Muscle of leg (tissue), 16 donors: ENCODE measurements at places on chromosomes 1 and 21.
A peak's percentile ranks its signal among the peaks of the same experiment; 100 is the strongest.

GRCh38 chr21:44519346-44520325 is 20.4 kb downstream of the KRTAP10-1 start:
- DNase-seq, result no peak

DNA sequence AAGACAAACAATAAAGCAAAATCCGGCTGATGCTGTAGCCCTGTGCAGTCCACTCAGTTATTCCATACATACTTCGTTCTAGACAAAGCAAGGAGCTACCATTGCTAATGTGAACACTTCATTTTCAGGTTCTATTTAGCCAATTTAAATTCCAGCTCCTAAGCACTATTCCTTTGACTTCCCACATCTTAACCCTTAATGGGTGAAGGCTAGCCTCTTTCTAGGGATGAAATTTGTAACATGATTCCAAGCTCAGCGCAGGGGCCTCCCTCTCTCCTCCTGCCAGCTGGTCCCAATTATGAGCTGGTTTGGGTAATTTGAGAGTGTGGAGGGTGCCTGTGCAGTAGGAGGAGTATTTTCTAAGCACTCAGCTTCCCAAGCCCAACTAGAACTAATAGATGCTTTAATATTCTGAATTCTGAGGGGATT is 53.9 kb upstream of the PTGFRN start:
- DNase-seq, result peak; percentile 91

GRCh38 chr1:115076384-115076915 is 12.9 kb downstream of the TSPAN2 start:
- no peak for DNase-seq

DNA sequence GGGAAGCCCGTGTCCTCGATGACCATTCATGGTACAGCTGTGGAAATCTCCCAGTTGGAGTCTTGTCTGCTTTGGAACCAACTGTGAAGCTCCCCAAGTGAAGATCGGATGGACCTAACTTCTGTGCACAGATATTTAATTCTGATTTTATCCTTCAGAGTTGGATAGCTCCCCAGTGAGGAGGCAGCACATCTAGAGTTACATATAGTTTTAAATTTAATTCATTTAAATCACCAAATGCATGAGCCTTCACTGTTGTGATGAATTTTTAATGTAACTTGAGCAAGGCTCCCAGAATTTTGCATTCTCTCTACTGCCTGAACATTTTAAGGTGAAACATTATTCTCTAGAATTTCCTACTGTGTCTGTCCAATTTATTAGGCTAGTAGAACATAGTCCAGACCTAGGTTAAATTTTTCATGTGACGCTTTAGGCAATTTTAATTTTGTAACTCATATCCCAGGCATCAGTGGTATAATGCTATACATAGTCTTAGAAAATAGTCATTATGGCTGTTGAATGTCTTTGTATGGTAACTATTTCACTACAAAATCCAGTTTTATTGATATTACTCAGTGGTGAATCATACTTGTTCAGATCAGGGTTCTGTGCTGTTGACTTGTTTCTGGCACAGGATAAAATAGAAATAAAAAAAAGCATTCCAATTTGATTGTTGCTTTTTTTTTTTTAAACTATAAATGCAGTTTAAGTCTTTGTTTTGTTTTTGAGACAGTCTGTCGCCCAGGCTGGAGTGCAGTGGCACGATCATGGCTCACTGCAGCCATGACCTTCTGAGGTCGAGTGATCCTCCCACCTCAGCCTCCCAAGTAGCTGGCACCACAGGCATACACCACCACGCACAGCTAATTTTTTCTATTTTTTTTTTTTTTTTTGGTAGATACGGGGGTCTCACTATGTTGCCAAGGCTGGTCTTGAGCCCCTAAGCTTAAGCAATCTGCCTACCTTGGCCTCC is 66.9 kb downstream of the PRDM2 start:
- DNase-seq, result no peak

- peak; percentile 99 for DNase-seq
Measured at GRCh38 chr1:234533975-234534876, 55.2 kb upstream of the TARBP1 start.

- no peak for DNase-seq
Measured at GRCh38 chr1:39751595-39751994, 12.9 kb downstream of the PPIE start.

DNA sequence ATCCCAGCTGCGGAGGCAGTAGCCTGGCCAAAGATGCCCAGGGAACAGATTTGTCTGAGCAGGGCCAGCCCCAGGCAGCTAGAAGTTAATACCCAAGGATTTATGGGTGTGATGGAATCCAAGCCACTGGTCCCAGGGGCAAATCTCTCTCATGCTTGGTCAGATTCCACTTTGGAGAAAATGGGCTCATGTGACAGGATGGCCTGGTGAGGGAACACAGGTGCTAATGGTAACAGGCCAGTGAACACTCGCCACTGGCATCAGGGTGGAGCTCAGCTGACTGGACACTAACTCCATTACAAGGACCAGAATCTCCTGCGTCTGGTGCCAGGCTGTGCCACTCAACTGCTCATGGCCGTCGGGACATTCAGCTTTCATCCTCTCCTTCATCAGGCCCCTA is 12.0 kb downstream of the MDM4 start:
- no peak for DNase-seq

DNA sequence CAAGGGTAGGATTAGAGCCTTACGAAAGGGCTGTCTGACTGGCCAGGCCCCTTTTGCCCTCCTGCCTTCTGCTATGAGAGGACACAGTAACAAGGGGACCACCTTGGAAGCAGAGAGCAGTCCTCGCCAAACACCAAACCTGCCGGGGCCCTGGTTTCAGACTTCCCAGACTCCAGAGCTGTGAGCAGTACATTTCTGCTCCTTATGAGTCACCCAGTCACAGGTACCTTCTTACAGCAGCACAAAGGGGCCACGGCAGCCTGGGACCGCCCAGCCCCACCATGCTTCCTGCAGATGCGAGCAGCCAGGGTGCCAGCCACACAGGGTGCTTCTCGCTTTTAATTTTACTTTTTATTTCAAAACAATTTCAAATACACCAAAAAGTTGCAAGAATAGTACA is 17.2 kb upstream of the POFUT2 start:
- no peak for DNase-seq

DNA sequence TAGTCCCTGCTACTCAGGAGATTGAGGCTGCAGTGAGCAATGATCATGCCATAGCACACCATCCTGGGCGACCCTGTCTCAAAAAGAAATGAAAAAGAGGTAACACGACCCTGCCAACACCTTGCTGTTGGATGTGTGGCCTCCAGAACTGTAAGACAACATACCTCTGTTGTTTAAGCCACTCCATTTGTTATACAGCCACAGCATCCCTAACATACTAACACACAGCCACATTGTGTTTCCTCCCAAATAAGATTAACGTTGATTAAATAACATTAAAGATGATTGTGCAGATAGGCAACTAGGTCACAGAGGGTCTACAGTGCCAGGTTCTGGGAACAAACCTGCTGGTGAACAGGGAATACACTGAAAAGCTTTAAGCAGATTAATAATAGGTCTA is 170.4 kb downstream of the RERE start:
- DNase-seq, result no peak

- no peak for DNase-seq
Measured at GRCh38 chr1:109732390-109732881, 8.4 kb downstream of the GSTM3 start.
